NCI-H446 (cell line): ENCODE measurements at places on chromosomes 2 and 18.

DNA sequence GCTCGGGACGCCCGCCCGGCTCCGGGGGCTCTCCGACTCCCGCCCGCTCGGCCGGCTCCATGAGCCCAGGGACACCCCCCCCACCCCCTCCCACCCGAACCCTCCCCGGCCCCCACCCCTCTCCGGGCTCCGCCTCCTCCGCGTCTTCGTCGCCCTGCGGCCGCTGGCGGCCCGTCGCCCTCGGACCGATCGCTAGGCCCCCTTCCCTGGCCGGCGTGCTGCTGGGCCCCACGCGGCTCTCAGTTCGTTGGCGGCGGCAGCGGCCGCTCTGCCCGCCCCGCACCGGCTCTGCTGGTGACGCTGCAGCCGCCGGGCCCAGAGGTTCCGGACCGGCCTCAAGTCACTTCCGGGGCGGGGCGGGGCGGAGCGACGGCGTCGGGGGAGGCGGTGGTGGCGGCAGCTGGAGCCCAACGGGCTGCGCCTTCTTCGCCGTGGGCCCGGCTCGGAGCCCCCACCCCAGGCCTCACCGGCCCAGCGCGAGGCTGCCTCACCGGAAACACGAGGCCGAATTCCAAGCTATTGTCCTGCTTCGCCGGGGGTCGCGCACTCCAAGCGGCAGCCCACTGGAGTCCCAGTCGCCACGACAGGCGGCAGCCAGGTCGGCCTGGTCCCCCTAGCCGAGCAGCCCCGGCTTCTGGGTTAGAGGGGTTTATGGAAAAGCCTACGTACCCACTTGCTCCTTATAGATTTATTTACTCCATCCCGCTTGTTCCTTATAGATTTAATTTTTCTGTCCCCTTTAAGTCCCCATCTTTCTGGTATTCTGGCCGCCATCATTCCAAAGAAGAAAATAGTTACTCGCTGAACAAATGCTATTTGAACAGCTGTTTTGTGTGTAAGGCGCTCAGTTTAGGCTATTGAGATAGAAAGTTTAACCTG, at the start of gene PSME4:
PSME4 (minus strand) TSS at position 270 of the 879 bp plus-strand sequence; CDS start at position 61, 209 bp downstream.
- peak; percentile 85 for DNase-seq

- no peak for DNase-seq
These were observed 68.7 kb downstream of the DIS3L2 start for GRCh38 chr2:232030229-232030628.

- DNase-seq: no peak
These were observed 570.1 kb upstream of the SYT4 start for GRCh38 chr18:43847164-43848091.

GRCh38 chr2:8196316-8196715, 485.5 kb upstream of the ID2 start:
- DNase-seq: peak; percentile 47

- no peak for DNase-seq
These were observed 2.8 kb downstream of the SERPINB12 start for GRCh38 chr18:63545000-63545399.

GRCh38 chr2:127187831-127188230, 32.3 kb downstream of the CYP27C1 start:
- no peak for DNase-seq

DNA sequence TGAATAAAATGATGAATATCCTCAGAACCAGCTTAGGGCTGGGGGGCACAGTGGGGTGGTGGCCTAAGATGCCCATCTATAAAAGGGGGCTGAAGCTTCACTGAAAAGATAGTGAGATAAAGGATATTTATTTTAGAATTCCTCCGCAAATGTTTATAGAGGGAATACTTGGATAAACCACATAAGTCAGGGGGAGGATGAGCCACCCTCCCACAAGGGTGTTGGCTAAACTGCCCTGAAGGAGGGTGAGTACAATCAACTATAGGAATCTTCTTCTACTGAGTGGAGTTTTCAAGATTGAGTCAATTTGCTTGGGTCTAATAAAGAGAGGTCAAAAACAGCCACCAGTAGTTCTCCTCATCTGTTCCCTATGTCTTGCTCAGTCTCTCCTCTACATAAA, 114.5 kb upstream of the TANK start:
- DNase-seq: no peak

GRCh38 chr2:100013892-100014677, 128.3 kb downstream of the AFF3 start:
- no peak for DNase-seq
